ENCODE measurements at places on chromosomes 4 and X.
A peak's percentile ranks its signal among the peaks of the same experiment; 100 is the strongest.

- no peaks in the 10 kb centered on the region for H3K36me3 ChIP-seq
- DNase-seq: no peak
- peaks cover 4% of the 10 kb centered on the region for H3K4me1 ChIP-seq
- no peak overlapping the region for H3K27ac ChIP-seq
Observed at GRCh38 chr4:7862561-7863192, 77.0 kb downstream of the AFAP1 start.

DNA sequence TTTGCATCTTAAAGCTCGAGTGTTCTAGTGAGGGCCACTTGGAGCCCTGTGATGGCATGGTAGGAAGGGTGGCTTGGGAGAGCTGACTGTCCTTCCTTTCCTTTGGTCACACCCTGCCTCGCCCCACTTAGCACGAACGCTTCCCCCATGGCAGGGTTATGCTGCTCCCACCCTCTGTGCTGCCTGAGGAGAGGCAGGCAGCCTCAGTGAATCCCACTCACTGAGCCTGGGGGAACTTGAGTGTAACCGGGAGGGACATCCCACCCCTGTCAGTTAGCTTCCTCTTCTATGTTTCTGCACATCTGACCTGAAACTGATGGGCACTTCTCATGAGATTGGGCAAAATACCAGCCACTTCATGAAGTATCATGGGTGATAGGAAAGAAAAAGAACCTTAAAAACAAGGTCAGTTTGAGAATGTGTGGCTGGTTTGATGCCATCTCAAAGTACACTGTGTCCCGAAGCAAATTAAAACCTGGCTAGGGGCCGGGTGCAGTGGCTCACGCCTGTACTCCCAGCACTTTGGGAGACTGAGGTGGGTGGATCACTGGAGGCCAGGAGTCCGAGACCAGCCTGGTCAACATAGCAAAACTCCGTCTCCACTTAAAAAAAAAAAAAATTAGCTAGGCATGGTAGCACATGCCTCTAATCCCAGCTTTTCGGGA lies 10.1 kb downstream of the TKTL1 start:
- no peaks in the 10 kb centered on the region for H3K36me3 ChIP-seq
- H3K4me1 ChIP-seq: peaks cover 1% of the 10 kb centered on the region
- no peak for DNase-seq

GRCh38 chr4:132893787-132894186 lies 255.3 kb upstream of the PCDH10 start:
- H3K36me3 ChIP-seq: no peaks in the 10 kb centered on the region
- no peaks in the 10 kb centered on the region for H3K4me1 ChIP-seq
- no peak overlapping the region for H3K27ac ChIP-seq

DNA sequence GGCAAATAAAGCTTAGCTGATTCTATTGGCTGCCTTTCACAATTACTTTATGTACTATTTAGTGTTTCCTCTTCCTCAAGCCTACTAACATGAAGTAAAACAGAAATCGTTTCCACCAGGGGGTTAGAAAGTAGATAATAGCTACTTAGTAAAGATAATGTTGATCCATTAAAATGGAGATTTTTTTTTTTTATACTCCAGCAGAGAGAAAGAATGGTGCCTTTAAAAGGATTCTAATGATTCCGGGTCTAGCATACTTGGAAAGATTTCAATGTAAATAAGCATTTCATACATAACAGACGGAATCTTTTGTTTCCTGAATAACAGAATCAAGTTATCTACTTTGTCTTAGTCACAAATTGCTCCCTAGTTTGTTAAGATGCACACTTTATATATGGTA lies 37.1 kb downstream of the GK start:
- peaks cover 1% of the 10 kb centered on the region for H3K4me1 ChIP-seq
- no peak for DNase-seq
- no peak overlapping the region for H3K4me3 ChIP-seq
- H3K36me3 ChIP-seq: no peaks in the 10 kb centered on the region

- H3K4me3 ChIP-seq: no peak overlapping the region
- H3K4me1 ChIP-seq: peaks cover 10% of the 10 kb centered on the region
- H3K27me3 ChIP-seq: no peaks in the 10 kb centered on the region
- no peak overlapping the region for H3K27ac ChIP-seq
Observed at GRCh38 chr4:8506373-8507195, 66.0 kb downstream of the TRMT44 start.

DNA sequence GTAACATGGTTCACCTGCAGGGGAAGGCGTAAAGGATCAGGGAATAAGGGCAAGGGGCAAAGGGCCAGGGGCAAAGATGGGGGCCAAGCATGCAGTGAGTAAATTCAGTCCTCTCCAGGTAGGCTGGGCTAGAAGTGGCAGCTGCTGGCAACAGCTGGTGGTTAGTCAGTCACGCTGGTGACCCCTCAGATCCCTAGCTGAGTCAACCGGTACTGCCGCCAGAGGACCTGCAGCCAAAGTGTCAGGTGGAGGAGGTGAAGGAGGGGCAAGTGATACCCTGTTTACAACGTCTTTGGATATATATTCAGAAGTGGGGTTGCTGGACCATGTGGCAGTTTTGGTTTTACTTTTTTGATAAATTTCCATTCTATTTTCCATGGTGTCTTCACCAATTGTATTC lies 24.6 kb upstream of the NAP1L2 start:
- DNase-seq: no peak
- H3K36me3 ChIP-seq: no peaks in the 10 kb centered on the region
- no peaks in the 10 kb centered on the region for H3K4me1 ChIP-seq
- no peak overlapping the region for H3K4me3 ChIP-seq
- H3K27me3 ChIP-seq: no peaks in the 10 kb centered on the region

DNA sequence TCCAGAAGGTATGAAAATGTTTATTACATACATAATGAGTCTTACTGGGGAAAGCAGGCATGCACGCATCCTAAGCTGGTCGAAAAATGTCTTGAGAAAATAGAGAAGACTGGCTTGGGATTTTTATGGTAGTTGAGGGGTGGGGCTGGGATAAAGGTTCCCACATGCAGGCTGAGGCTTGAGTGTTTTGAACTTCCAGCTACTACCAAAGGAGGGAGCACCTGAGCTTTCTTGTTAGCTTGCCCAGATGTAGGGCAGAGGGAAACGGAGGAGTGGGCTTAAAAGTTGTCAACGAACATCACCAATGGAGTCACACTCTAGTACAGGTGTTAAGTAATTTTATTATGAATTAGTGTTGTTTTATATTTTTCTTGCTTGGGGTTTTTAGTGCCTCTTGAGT lies 39.6 kb upstream of the SRPX start:
- H3K27me3 ChIP-seq: no peaks in the 10 kb centered on the region
- no peaks in the 10 kb centered on the region for H3K4me1 ChIP-seq
- no peak overlapping the region for H3K4me3 ChIP-seq
- peak; percentile 18 for DNase-seq

DNA sequence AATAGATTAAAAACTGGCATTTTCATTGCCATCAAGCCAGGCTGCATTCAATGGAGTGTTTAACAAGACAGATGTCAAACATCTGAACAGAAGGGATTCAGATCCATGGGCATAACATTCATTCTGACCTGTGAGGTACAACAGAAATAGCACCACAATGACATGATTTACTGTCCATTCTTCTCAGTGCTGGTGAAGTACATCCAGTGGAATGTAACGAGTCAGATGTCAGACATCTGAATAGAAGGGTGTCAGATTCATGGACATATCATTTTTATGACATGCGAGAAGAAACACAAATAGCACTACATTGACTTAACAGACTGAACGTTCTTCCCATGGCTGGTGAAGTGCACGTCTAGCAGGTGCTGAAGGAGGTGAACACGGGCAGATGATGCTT lies 186.4 kb downstream of the PPP4R3C start:
- H3K27ac ChIP-seq: no peak overlapping the region
- no peaks in the 10 kb centered on the region for H3K36me3 ChIP-seq
- H3K27me3 ChIP-seq: no peaks in the 10 kb centered on the region
- no peak for DNase-seq
- no peak overlapping the region for H3K4me3 ChIP-seq

DNA sequence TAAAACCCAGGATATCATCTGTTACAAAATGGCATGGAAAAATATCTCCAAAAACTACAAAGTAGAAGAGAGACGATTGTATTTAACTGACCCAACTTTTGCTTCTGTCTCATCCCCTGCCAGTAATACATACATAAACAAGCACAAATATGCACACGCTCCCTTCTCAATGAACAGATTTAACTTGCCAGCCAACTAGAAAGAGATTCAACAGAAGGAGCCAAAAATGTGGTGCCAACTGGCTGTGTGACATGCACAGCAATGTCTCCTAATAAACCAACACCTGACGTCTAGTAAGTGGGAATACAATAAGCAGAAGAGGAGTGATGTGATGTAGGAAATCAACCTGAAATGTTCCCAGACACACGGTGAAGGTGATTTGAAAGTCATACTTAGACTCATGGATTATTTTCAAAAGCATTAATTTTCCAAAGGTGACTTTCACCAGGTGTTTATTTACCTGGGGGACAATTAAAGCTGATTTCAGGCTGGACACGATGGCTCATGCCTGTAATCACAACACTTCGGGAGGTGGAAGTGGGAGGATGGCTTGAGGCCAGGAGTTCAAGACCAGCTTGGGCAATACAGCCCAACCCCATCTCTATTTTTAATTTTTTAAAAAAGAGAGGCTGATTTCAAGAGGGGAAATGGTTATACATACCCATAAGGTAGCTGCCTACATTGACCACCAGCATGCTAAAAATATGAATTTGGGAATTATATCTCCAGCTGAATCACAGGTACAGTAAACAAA lies 33.7 kb downstream of the SH3RF1 start:
- no peak overlapping the region for H3K4me3 ChIP-seq
- H3K36me3 ChIP-seq: no peaks in the 10 kb centered on the region
- no peak for DNase-seq
- H3K4me1 ChIP-seq: no peaks in the 10 kb centered on the region
- H3K27me3 ChIP-seq: no peaks in the 10 kb centered on the region
- no peak overlapping the region for H3K27ac ChIP-seq

- no peak overlapping the region for H3K4me3 ChIP-seq
- DNase-seq: no peak
- no peaks in the 10 kb centered on the region for H3K36me3 ChIP-seq
- H3K27me3 ChIP-seq: no peaks in the 10 kb centered on the region
Observed at GRCh38 chr4:142293536-142293935, 552.6 kb downstream of the INPP4B start.

GRCh38 chrX:115255003-115255402 lies 21.1 kb upstream of the LRCH2 start:
- H3K4me3 ChIP-seq: no peak overlapping the region
- no peak overlapping the region for H3K27ac ChIP-seq
- no peak for DNase-seq
- H3K36me3 ChIP-seq: no peaks in the 10 kb centered on the region

DNA sequence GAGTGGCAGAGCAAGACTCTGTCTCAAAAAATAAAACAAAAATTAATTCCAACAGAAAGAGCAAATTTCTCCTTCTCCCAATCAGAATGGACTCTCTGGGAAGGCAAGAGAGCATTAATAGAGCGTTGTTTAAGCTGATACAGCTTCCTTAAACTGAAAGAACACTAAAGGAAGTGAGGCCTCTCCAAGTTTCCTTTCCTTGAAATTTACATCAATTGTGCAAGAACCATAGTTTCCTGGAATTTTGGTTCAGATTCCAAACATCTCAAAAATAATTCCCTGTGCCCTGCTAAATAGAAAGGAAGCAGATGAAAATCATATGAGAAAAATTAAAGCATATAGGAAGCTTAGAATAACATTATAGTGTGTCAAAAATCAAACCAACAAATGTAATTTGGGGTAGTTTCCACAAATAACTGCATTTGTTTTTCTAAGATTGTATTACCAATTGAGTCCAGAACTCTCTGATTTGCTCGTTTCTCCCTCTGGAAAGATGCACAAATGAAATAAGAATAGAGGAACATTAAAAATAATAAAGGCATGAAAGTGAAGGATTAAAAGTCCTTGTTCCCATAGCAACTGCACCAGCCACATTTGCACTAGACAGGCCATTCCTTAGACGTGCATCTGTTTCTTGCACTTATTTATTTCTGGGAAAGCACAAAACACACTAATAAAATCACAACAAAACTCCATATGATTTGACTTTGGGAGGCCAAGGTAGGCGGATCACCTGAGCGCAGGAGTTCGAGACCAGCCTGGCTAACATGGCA lies 3.7 kb upstream of the FAM241A start:
- no peak overlapping the region for H3K27ac ChIP-seq
- no peaks in the 10 kb centered on the region for H3K36me3 ChIP-seq
- H3K4me1 ChIP-seq: peaks cover 2% of the 10 kb centered on the region
- no peaks in the 10 kb centered on the region for H3K27me3 ChIP-seq
- no peak overlapping the region for H3K4me3 ChIP-seq

- no peaks in the 10 kb centered on the region for H3K36me3 ChIP-seq
- H3K4me1 ChIP-seq: no peaks in the 10 kb centered on the region
- H3K27me3 ChIP-seq: no peaks in the 10 kb centered on the region
- no peak for DNase-seq
- no peak overlapping the region for H3K27ac ChIP-seq
- H3K4me3 ChIP-seq: no peak overlapping the region
Observed at GRCh38 chrX:127177966-127178365, 358.4 kb downstream of the PRR32 start.

GRCh38 chr4:138892483-138893407 lies 122.8 kb upstream of the NOCT start:
- no peaks in the 10 kb centered on the region for H3K36me3 ChIP-seq
- DNase-seq: no peak
- H3K4me3 ChIP-seq: no peak overlapping the region
- peaks cover 4% of the 10 kb centered on the region for H3K4me1 ChIP-seq

DNA sequence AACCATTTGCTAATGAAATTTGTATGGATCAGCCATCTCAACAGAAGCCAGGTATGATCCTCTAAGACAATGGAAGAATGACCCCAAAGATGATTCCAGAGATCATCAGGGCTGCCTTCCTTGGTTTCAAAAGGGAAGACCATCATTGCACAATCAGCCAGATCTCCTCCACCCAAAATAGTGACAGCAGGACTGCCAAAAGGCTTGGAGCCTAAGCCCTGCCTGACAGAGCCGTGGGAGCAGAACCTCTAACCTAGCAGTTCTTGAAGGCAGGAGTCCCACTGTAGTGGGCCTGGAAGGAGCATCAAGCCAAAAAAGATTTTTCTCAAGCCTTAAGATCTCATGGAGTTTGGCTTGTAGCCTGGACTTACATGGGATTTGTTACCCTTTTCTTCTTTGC lies 226.0 kb downstream of the RASL11B start:
- no peak for DNase-seq
- no peaks in the 10 kb centered on the region for H3K27me3 ChIP-seq
- H3K36me3 ChIP-seq: no peaks in the 10 kb centered on the region
- no peak overlapping the region for H3K4me3 ChIP-seq

DNA sequence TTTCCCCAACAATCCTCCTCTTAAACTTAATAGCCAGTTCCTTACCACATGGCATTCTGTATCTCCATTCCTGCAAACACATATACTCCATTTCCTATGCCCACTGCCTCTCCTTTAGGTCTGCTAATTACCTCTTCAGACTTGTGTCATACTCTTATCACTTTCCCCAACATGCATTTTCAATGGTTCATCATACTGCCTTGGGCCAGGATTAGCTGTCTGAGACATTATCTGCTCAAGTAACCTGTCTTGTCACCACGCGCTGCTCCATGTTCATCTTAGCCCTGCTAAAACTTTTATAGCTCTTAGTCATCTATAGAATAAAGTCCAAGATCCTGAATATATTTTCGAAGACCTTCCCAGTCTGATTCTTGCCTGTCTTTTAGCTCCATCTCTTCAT lies 224.1 kb upstream of the GK2 start:
- no peaks in the 10 kb centered on the region for H3K36me3 ChIP-seq
- H3K4me3 ChIP-seq: no peak overlapping the region
- peaks cover 2% of the 10 kb centered on the region for H3K4me1 ChIP-seq
